ENCODE measurements at places on chromosomes 12 and 14. TPM values are rescaled to one million over a fixed set of nuclear protein-coding genes. Genes with fewer than 3 reads are reported as not detected.

DNA sequence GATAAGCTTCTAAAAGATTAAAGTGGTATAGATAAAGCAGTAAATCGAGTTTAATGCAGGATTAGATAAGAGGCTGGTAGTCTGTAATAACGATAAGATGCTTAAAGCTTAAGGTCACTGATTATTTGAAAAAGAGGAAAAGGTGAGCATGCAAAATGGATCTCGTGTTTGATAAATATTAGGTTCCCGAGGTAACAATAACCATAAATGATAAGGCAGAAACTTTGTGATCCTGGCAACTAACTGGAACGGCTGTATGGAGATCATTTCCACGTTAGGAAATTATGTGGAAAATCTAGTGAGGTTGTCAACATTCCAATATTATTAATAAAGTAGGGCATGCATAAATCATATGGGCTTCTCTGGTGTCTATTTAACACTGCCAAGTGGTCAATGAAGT is 255.5 kb downstream of the EFCAB11 start:
- no peak for DNase-seq

LBHD2 gene
- total RNA-seq, result not detected

GRIN2B gene
- total RNA-seq, result not detected

DNA sequence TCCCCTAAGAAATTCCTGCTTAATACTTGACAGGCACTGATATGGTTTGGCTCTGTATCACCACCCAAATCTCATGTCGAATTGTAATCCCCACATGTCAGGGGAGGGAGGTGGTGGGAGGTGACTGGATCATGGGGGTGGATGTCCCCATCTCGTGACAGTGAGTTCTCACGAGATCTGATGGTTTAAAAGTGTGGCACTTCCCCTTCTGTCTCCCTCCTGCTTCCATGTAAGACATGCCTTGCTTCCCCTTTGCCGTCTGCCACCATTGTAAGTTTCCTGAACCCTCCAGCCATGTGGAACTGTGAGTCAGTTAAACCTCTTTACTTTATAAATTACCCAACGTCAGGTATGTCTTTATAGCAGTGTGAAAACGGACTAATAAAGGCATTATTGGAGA is 198.0 kb downstream of the FOXN3 start:
- no peak for DNase-seq

- DNase-seq, result no peak
These were observed 197.0 kb downstream of the ERC1 start for GRCh38 chr12:1188016-1188415.

ACSM4 gene
- not detected for total RNA-seq

DNA sequence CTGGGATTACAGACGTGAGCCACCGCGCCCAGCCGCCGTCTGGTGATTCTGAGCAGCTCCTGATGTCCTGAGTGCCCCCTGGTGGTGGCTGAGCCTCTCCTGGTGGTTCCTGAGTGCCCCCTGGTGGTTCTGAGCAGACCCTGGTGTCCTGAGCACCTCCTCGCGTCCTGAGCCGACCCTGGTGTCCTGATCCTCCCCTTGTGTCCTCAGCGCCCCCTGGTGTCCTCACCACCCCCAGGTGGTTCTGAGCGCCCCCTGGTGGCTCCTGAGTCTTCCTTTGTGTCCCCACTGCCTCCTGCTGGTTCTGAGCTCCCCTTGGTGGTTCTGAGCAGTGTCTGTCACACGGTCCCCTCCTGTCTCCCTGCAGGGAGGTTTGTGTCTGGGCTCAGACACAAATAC is 1304.9 kb downstream of the TMEM121 start:
- DNase-seq, result no peak

- no peak for DNase-seq
These were observed 2.0 kb downstream of the RMST start for GRCh38 chr12:97464385-97465321.

- peak; percentile 53 for DNase-seq
These were observed 1.7 kb upstream of the CHPT1 start for GRCh38 chr12:101695706-101696105.

GRCh38 chr14:101665478-101666078 is 95.9 kb upstream of the PPP2R5C start:
- peak; percentile 85 for DNase-seq

- DNase-seq, result peak; percentile 82
These were observed 667.2 kb downstream of the DIO2 start for GRCh38 chr14:79543967-79544697.
